ENCODE measurements at places on chromosomes 12 and 14.

- no peak for DNase-seq
Observed at GRCh38 chr14:61470961-61471293, 149.5 kb downstream of the PRKCH start.

- no peak for DNase-seq
Observed at GRCh38 chr14:49989966-49990365, 97.1 kb downstream of the ARF6 start.

GRCh38 chr14:63551332-63551731, 8.2 kb upstream of the PPP2R5E start:
- no peak for DNase-seq

- no peak for DNase-seq
Observed at GRCh38 chr12:76666290-76666835, 97.6 kb upstream of the ZDHHC17 start.

DNA sequence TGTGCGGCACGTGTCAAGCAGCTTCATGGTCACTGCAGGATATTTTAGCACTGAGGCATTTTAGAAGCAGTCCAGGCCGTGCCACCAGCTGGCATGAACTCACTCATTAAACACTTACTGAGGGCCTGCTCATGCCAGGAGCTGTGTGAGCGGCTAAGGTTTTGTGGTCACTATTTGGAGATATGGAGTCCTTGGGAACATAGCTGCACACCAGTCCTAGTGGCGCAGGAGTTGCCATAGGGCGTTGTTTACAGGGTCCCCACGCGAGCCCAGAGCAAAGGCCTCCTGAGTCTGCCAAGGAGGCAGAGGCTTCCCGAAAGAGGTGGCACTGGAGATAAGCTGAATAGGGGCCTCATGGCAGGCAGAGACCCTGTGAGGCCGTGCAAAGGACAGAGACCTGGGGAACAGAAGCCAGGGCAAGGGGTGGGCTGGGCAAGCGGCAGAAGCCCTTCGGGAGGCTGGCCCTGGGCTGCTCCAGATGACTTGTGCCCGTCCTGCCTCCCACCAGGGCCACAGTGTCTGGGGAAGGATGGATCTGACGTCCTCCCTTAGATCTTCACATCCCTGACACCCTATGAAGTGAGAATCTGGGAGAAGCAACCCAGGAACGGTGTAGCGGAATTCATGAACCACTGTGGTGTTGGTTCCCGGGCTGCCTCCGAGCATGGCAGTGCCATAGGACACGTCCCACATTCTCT, 38.9 kb downstream of the SFSWAP start:
- DNase-seq: no peak

- no peak for DNase-seq
Observed at GRCh38 chr12:66270613-66271012, 31.7 kb upstream of the HELB start.

DNA sequence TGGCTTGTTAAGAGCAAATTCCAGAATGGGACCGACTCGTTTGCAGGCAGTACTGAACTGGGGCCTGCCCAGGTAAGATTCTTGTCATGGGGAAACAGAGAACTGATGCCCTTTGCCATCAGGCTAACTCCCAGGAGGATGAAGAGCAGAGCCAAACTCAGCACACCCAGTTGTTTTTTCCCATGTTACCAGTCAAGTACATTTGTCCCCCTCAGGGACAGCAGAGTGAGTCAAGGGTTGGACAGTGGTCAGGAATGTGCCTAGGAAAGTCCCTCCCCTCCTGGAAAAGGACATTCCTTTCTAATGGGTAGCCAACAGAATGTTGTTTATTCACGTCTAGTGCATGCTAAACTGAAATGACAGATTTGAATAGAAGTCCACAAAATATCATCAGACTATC, 1.6 kb downstream of the ART4 start:
- DNase-seq: no peak

All from muscle of back (tissue), 13 donors.